ENCODE measurements at places on chromosomes 4 and X. TPM values are rescaled to one million over a fixed set of nuclear protein-coding genes. Genes with fewer than 3 reads are reported as not detected.

GRCh38 chr4:185710487-185710995, 101.5 kb downstream of the SORBS2 start:
- DNase-seq: no peak

DNA sequence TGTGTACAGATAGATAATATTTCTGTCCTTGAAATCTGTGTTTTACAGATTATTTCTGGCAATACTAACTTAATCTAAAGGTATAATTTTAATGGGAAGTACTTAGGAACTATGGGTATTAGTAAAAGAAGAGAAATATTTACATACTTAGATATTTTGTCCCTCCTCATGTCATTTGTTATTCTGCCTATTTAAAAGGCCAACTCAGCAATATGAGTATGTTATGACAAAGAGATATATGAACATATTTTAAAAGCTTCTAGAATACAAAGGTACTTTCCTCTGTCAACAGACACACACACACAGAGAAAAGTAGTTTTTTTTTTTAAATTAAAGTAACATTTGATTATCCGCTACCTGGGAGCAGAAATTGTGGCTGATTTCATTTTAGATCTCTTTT, 7.9 kb downstream of the SLC7A11 start:
- no peak for DNase-seq

Gene PPARGC1A
- total RNA-seq: 10.6 TPM

GRCh38 chrX:24335871-24336270, 22.0 kb upstream of the SUPT20HL2 start:
- no peak for DNase-seq

GRCh38 chrX:136636121-136636520, 11.8 kb upstream of the CD40LG start:
- DNase-seq: no peak

GRCh38 chr4:96342790-96343455, 503.0 kb downstream of the PDHA2 start:
- no peak for DNase-seq

Gene RBBP7
- 126 TPM for total RNA-seq

- peak; percentile 13 for DNase-seq
These were observed 115.5 kb downstream of the EFHC2 start for GRCh38 chrX:44227991-44228390.
